ENCODE measurements at places on chromosomes 1 and 21.

GRCh38 chr1:81974222-81974841 is 173.6 kb downstream of the ADGRL2 start:
- no peak for DNase-seq

DNA sequence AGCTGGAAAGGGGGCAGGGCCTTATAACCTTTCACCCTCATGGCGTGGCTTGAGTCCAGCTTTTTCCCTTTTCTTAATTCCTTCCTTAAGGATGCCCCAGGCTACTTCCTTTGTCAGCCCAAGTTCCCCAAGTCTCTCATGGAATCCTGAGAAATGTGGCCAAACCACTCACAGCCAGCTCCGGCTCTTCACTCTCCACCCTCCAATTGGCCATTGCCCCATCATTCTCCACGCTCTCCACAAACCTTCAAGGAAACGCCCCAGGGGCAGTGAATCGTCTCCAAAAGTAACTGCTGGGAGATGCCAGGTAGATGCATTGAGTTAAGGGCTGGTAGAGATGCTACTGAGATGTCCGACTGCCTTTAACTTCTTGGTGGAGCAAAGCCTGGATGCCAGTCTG is 113.5 kb upstream of the CD34 start:
- no peak for DNase-seq

GRCh38 chr21:33101300-33101911 is 31.5 kb downstream of the OLIG1 start:
- no peak for DNase-seq

DNA sequence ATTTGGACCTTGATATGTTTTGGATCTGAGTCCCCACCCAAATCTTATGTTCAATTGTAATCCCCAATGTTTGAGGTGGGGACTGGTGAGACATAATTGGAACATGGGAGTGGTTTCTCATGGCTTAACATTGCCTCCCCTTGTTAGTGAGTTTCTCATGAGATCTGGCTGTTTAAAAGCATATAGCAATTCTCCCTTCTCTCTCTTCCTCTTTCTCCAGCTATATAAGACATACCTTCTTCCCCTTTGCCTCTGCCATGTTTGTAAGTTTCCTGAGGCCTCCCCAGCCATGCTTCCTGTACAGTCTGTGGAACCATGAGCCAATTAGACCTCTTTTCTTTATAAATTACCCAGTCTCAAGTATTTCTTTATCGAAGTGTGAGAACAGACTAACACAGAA is 692.4 kb downstream of the KCNT2 start:
- DNase-seq: no peak

DNA sequence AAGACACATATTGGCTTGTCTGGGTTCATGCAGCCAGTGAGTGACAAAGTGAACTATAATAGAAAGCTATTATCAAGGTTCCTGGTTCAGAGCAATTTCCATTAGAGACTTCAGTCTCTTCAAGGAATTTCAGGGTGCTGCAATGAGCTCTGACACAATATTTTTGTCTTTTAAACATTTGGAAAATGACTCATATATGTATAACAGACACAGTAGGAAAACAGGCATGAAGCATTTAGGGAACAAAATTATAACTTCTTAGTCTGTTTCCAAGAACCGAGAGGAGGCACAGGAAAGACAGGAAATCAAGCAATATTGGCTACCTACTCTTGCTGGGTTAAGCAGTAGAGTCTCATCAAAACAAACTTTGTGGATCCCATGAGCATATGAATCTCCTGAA is 170.4 kb downstream of the PTPRC start:
- no peak for DNase-seq

Measured in HFF-Myc (cell line).